CD4-positive, alpha-beta T cell treated with Interleukin-1 beta for 1 hour (primary cell): ENCODE measurements at places on chromosomes 7 and 10.

- DNase-seq = no peak
Observed at GRCh38 chr10:43059336-43059720, 17.5 kb upstream of the RET start.

GRCh38 chr7:98724591-98724990, 107.5 kb downstream of the NPTX2 start:
- no peak for DNase-seq

DNA sequence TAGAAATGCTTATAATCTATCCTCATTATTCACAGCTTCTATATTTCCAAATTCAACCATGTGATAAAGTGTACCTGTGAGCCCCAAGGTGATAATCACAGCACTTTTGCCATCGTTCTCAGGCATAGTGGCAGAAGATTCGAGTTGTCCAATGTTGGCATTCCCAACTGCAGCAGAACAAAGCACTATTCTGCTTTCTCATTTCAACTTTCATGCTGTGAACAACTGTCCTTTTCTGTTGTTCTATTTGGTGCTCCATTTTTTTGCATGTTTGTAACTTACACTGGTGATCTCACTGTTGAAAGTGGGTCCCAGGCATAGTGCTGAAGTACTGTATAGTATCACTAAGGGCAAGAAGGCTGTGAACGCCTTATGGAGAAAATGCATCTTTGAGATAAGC, 438.2 kb downstream of the PAXIP1 start:
- DNase-seq = no peak

GRCh38 chr10:21318540-21319167, 206.8 kb downstream of the SKIDA1 start:
- no peak for DNase-seq

DNA sequence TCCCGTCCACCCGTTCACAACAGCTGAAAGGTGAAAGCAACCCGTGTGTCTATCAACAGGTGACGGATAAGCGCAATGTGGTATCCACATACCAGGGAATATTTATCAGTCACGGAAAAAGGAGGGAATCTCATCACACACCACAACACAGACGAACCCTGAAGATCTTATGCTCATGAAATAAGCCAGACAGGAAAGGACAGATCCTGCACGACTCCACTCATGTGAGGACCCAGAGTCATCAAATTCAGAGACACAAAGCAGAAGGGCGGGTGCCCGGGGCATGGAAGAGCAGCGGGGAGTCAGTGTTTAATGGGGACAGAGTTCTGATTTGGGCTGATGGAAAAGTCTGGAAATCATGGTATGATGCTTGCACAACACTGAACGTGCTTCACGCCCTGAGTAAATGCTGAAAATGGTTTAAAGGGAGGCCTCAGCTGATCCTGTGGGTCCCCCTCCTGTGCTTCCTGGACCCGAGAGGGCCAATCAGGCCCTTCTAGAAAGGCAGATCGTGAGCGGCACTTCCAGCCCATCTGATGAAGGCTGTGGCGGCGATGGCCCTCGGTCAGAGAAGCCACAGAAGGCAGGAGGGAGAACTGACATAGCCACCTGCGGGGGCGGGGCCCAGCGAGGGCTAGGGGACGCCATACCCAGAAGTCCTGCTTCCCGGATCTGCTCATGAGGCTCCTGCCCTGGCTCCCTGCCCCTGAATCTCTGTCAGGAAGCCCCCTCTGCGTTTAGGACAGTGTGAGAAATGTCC, 19.1 kb downstream of the WDR86 start:
- no peak for DNase-seq

DNA sequence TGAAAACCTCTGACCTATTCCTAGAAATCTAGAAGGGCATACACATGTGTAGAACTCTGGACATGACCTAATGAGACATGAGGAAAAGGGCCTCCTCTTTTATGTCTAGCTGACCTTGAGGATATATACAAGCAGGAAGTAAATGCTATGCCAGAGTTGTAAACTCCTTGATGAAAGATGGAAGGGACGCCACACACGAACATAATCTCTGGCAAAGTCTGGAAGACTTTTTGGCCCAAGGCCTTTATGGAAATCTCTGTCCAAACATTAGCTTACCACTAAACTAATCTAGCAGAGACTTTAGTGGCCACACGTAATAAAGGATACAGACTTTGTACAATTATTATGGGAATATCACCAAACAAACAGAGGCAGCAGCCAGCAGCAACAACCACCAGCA, 138.1 kb upstream of the THSD7A start:
- no peak for DNase-seq

DNA sequence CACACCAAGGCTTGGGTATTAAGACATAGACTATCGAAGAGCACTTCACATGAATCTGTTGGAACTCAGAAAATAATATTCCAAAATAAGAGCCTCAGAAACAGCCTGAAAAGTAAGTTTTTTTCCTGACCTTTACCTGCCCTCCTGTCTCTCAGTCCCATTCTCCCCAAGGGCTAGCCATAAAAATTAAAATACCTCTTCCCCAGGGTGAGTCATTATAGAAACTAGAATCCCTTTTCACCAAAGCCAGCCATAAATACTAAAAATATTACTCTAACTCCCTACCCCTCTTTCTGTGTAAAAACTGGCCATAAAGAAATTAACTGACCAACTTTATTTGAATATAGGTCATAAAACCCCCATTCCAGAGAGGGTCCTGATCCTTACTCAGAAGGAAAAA, 87.9 kb upstream of the TMEM106B start:
- DNase-seq = no peak
